ENCODE measurements at places on chromosomes 7 and 10. TPM values are rescaled to one million over a fixed set of nuclear protein-coding genes. Genes with fewer than 3 reads are reported as not detected.

GRCh38 chr10:95841661-95842498, 65.9 kb upstream of the CC2D2B start:
- DNase-seq: no peak

DNA sequence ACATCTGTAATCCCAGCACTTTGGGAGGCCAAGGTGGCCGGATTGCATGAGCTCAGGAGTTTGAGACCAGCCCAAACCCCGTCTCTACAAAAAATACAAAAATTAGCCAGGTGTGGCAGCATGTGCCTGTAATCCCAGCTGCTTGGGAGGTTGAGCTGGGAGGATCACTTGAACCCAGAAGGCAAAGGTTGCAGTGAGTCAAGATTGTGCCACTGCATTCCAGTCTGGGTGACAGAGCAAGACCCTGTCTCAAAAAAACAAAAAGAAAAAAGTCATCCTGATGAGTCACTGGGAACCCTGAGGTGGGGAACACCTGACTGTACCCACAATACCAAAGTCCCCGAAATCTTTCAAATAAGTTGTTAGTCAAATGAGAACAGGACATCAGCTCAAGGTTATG, 80.0 kb downstream of the NEBL start:
- no peak for DNase-seq

GRCh38 chr7:87866089-87866488, 10.1 kb downstream of the SLC25A40 start:
- DNase-seq: no peak

DNA sequence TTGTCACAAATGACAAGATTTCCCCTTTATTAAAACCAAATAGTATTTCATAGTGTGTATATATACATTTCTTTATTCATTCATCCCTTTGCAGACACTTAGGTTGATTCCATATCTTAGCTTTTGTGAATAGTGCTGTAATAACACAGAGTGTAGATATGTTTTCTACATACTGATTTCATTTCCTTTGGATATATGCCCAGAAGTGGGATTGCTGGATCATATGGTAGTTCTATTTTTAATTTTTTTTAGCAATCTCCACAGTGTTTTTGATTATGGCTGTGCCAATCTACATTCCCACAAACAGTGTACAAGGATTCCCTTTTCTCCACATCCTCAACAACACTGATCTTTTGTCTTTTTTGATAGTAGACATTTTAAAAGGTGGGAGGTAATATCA, 46.4 kb downstream of the CSTF2T start:
- DNase-seq: no peak

DNA sequence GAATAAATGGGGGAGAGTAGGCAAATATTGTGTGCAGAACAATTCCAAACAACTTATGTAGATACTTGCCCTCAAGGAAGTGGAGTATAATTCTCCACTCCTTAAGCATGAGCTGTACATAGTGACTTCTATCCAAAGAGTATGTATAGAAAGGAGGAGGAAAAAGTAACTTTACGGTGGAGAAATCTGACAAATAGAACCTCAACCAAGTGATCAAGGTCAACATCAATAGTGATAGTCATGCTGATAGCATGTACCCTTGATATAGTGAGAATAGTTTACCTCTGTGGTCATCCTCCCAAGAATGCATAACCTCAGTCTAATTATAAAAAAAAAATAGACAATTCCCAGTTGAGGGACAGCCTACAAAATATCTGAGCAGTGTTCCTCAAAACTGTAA, 89.1 kb upstream of the NANOS1 start:
- no peak for DNase-seq

DNA sequence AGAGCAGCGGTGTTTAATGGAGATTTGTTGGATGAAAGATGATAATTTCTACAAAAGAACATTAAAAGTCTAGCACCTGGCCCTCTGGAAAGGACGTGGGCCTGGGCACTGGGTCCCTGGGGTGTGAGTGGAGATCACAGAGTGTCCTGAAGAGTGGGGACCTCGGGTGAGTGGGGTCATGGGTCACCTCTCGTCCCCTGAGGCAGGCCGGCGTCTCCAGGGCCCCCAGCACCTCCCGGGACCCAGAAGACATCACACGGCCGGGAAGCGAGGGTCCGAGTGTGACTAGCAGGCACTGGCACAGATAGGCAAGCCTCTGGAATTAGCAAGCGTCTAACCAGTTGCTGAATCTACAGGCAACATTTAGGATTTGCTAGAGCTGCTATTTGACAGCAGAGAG, 257.2 kb downstream of the MAD1L1 start:
- DNase-seq: no peak

DNA sequence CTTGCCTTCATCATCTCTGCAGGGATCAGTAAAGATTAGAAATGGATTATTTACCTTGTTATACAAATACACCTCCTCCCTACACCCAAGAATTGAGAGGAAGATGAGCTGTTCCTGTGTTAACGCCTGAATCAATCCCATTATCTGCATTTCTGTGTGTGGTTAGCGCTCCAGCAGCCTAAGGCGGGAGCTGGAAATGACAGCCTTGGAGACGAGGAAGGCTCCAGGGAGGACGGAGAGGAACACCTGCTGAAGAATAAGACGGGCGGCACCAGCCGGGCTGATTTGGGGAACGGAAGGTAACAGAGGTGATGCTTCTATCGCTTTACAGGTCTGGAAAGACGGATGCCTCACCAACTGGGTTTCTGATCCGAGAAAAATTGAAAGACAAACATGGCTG, 34.2 kb upstream of the DDC start:
- DNase-seq: no peak

- no peak for DNase-seq
Observed at GRCh38 chr7:142774826-142775225, 4.1 kb downstream of the PRSS2 start.

DNA sequence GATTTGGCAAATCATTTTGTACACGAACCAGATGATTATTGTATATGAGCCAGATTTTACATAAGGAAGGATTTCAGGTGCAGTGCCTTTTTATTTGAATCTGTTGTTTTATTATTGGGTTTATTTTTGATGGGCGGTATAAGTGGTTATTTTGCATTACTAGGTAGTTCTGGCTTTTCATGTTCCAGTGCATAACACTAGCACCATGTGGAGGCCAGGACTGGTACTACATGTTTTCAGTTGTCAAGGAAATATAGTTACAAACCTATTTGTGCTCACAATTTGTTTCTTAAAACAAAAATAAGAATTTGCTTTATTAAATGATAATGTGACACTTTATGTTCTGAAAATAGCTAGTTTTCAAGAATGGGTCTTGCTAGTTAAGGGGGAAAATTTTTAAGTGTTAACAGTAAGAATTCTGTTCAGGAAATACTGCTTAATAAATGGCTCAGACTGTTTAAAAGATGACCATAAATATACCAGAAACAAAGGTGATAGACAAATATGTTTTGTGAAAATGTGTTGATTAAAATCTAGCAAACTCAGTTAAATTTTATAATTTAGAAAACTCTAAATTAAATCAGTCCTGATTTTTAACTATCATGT, 7.1 kb upstream of the SEMA3E start:
- DNase-seq: no peak

DNA sequence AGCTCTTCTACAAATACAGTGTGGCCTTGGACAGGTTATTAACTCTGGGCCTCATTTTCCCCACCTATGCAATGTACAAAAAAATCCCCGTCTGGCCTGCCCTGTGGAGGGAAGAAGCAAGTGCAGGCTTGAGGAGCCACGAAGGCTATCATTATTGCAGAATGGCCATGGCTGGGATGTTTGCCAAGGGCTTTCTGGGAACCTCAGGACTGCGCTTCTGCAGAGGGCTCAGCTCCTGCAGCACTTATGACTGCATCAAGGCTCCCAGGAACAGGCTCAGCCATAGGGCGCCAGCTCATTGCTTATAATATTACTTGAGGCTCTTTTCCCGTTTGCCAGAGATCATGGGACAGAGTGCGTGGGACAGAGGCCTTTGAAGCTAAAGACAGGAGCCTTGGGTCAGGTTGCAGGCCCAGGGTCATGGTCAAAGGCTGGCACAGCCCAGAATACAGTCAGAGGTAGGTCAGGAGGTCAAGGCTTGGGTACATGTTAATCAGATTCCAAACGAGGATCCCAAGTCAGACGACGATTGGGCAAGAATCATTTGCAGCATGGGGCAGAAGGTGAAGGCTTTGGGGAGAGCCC, 20.6 kb upstream of the C10orf105 start:
- DNase-seq: no peak

GRCh38 chr10:103739039-103739764, 116.2 kb downstream of the SH3PXD2A start:
- DNase-seq: no peak

DNA sequence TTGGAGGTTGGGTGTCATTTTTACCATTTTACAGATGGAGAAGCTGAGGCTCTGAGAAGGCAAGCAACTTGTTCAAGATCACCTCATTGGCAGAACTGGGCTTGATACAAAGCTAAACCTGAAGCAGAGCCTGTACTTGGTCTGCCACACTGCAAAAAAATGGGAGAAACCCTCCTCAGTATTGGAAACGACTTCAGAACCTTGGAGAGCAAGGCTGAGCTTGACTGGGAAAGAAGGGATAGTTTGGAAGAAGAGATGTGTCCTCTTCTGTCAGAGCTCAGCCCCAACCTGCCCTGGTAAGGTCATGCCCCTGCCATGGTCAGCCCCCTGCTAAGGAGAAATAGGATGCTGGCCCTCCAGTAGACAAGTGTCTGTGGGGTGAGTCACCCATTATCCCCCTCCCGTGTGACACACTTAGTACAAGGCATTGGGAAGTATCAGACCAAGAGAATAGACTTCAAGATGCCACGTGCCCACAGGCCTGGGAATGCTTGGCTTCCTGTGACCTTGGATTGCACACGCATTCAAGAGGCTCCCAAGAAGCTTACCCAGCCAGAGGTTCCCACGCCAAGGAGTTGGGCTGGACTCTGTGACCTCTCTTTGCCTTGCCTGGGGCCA, 56.2 kb upstream of the SMNDC1 start:
- peak; percentile 73 for DNase-seq

GRCh38 chr7:33632322-33632721, 273.0 kb upstream of the BMPER start:
- DNase-seq: no peak

DNA sequence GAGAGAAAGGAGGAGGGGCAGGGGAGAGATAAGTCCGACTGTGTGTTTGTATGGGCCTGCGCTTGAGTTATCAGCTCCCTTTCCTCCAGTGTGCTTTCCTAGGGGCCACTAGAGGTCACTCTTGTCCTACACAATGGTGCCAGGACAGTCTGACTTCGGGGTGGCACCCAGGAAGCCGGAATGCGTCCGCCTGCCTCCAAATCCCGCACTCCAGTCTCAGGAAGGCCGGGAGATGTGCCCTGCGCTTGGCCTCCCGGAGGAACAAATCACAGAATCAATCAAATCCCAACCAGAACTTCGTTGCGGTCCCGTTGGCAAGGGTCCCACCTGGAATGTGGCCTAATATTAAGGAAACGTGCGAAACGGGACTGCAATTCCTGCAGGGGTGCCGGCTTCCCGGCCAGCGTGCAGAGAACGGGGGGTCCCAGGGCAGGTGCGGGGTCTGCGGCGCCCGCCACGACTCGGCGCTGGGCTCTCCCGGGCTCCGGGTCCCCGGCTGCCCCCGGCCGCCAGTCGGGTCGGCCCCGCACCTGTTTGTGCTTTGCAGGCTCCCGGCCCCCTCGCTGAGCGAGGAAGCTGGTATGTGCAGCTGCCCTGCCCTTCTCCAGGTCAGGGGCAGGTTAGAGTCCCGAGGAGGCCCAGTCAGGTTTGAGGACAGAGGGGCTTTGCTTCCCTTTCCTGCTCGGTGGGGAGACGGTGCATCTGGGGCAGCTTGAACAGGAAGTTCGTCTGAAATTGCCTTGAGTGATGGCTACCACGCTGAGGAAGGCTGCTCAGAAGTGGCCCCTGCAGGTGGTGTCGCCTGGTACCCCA, 21.0 kb upstream of the HPS1 start:
- no peak for DNase-seq

The INHBA gene
- total RNA-seq: 1.00 TPM

The MUC12 gene
- total RNA-seq: 0.32 TPM

The TET1 gene
- total RNA-seq: 5.7 TPM

The GSDME gene
- total RNA-seq: 12.9 TPM

The ZNF394 gene
- 24.4 TPM for total RNA-seq

The ICA1 gene
- 21.9 TPM for total RNA-seq

The PSMA2 gene
- total RNA-seq: 77.6 TPM

The CEP55 gene
- 0.16 TPM for total RNA-seq

Measured in mesenteric fat pad (tissue), 1 donor.